ENCODE measurements at places on chromosomes 12 and 14.
A peak's percentile ranks its signal among the peaks of the same experiment; 100 is the strongest.

GRCh38 chr14:69149461-69150244 lies 3.3 kb downstream of the DCAF5 start:
- no peak for DNase-seq

GRCh38 chr12:21941506-21942376 lies 515 bp upstream of the ABCC9 start:
- DNase-seq = no peak

DNA sequence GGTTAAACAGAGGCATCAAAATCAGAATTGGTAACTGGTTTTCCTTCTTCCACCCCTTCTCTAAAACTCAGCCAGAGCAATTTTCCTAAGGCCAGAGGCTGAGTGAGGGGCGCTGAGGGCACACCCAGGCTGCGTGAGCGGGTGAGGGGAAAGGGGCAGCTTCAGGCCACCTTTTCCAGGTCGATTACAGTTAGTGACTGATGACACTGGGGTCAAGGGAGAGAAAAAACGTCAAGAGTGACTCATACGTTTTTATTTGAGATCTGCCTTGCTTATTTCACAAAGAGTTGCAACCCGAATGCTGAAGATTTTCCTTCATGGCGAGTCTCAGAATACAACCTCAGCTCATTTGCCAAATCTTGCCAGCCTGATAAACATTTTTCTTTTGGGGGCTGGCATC lies 46.7 kb upstream of the EVL start:
- DNase-seq = no peak

DNA sequence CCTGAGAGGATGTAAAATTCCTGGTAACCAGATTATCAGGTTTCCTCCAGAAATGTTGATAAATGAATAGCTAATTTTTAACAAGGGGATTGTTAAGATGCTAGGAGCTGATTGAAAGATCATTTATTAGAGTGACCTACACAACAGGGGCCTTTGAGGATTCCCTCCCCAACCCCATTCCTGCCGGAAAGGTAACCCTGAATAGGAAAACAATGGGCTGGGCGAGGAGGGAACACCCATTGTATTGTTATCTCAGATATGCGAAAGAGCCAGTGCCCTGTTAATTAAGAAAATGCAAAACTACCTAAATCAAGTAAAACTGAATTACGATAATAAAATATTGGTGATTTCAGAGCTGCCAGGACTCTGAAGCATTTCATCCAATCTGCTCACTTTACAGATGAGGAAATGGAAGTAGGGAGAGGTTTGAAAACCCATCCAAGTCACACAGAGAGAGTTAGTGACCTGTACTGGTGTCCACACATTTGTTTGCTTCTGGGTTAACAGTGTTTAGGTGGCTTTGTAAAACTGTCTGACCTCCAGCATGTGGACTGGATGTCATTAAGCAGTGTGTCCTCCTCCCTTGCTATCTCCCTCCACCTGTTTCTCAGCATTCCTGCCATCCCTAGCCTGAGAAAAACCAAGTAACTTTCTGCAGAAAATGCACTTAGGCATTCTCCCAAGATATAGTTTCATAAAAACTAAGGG lies 214.8 kb downstream of the TTC6 start:
- DNase-seq = no peak

DNA sequence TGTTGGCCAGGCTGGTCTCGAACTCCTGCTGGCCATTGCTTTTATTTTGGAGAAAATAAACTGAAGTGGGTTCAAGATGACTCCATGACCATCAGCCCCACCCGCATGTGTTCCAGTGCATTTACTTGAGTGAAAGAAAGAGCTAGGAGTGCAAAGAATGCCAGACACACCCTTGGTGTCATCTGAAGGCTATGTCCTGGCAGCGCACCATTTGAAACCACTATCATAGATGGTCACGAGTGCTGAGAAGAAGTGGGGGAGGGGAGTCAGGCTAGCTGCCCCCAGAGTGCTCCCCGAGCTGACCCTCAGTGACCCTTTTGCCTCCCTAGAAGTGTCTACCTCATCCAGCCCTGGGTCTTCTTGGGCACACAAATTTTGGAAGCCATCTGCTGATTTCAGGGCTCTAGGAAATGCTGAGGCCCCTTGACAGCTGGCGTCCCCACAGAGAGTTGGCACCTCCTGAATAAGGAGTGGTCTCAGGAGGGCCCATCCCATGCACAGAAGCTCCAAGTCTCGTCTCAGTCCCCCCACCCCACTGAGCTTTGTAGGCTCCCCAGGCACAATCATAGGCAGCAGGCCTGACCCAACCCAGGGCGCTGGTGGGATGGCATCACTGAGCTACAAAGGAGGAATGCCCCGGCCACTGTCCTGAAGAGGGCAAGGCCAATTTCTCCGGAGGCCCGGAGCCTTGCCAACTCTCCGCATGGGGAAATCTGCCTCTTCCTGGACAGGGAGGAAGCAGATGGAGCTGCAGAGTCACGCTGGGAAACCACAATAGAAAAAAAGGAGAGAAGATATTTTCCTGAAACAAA lies 28.0 kb downstream of the PXN start:
- DNase-seq = peak; percentile 50

DNA sequence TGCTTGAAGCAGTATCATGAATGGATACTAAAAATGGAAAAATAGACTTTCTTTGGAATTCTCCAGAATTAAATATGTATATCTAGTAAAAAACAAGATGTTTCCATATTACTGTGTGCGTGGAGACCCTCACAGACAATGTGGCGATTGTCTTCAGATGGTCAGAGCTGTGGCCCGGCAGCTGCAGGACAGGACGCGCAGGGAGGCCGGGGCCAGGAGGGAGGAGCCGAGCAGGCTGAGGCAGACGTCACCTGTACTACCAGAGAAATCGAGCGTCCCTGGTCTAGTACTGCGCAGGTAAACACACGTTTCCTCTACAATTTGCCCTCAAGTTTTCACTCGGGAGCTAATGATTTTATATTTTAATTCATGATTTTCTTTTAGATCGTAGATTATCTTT lies 22.8 kb downstream of the DDX51 start:
- no peak for DNase-seq

- no peak for DNase-seq
Measured at GRCh38 chr14:92037989-92038388, 1.9 kb downstream of the TRIP11 start.

GRCh38 chr12:31298922-31299321 lies 27.0 kb downstream of the SINHCAF start:
- DNase-seq = no peak

DNA sequence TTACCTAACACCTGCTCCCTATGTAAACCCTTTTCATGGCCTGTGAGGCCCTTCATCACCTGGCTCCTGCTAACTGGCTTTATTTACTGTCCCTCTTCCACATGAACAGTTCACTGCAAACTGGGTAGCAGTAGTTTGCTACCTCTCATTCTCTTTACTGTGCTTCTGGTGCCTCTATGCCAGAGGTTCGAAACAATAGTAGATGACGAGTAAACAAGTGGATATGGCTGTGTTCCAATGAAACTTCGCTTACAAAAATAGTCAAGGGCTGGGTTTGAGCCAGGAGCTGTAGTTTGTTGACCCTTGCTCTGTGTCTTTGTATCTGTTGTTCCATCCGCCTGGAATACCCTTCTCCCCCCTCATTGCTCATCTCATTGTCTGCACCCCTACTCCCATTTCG lies 233.6 kb upstream of the RMST start:
- no peak for DNase-seq

GRCh38 chr14:52241087-52241793 lies 26.3 kb upstream of the PTGDR start:
- no peak for DNase-seq

GRCh38 chr12:113684908-113685782 lies 213.5 kb upstream of the LHX5 start:
- no peak for DNase-seq

DNA sequence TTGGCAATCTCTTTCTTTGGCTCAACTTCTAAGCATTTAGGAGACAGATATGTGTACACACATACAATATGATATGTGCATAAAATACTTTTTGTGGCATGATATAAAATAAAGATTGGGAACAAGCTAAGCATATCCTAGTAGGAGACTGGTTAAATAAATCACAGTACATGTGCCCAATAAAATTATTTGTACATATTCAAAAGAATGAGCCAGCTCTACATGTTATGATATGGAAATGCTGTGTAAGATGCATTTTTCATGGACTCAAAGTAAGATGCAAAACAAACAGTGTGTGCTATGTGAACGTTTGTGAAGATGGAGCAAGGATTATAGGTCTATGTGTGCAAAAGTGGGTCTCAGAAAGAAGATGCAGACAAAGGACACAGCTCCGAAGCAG lies 311.4 kb downstream of the TMEM132D start:
- DNase-seq = no peak

DNA sequence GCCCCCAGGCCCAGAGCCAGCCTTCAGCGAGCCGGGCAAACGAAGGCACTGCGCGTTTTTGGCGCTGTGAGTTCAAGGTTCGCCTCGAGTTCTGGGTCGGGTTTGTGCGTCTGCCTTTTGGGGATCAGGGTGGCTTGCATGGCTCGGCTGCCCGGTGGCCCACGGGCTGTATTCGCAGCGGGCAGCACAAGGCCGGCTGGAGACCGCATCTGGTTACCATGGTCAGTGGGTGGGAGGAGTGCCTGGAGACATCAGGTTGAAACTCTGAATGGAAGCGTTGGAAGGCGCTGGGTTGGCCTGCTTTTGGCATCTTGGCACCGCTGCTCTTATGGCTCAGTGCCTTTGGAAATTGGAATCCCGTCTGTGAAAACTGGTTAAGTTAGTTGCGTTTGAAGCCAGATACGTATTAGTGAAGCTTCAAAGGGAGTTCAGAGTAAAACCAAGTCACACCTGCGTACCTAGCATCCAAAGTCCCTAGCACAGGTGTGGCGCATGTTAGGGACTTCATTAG lies 50.9 kb downstream of the SNAPC1 start:
- no peak for DNase-seq

GRCh38 chr14:38065106-38065762 lies 142.5 kb upstream of the SSTR1 start:
- no peak for DNase-seq

- DNase-seq = no peak
Measured at GRCh38 chr12:10214895-10215267, 2.2 kb downstream of the GABARAPL1 start.

DNA sequence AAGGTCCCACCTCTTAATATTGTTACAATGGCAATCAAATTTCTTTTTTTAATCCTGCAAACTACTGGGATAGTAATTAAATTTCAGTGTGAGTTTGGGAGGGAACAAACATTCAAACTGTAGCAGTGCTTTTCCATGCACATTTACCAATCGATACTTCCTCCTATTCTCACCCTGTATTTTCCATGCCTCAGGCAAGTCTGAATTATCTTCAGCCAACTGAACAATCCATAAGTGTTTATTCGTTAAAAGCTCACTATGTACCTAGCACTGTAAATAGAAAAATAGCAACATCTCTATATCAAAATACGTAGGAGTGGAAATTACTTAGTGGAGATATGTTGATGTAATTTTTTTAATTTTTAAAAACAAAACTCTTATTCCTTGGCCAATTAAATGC lies 43.5 kb downstream of the CCDC177 start:
- DNase-seq = no peak

DNA sequence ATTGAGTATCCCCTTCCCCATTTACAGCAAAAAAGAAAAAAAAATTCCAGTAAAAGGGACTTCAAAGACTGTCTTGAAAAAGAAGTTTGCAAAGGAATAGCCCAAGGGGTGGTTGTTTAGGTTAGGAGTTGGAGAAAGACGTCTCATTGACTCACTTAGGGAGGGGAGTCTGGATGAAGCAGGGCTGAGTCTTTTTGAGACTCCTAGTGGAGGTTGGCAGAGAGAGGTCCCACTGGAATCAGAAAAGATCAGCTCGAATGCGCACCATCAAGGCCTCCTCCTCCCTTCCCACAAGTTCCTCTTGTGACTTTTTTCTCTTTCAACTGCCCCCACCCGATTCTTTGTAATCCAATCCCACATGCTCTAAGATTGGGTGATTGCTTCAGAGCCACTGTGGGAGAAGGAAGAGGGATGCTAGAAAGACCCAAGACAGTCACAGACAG lies 1.9 kb downstream of the ARHGEF40 start:
- DNase-seq = no peak

- DNase-seq = no peak
Measured at GRCh38 chr12:41289501-41289900, 101.4 kb downstream of the PDZRN4 start.

DNA sequence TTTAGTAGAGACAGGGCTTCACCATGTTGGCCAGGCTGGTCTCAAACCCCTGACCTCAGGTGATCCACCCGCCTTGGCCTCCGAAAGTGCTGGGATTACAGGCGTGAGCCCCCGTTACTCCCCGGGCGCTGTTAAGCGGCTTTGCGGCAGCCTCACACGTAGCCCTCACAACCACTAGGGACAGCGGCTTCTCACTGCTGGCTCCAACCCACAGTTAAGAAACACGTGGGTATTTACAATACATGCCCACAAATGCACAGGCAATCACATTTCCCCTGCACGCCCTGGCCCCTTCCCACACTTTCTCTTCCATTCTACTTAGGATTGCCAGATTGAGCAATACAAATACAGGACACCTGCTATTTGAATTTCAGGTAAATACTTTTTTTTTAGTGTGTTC lies 37.0 kb upstream of the EIF5 start:
- no peak for DNase-seq

GRCh38 chr12:90058704-90059103 lies 350.1 kb upstream of the ATP2B1 start:
- DNase-seq = no peak

DNA sequence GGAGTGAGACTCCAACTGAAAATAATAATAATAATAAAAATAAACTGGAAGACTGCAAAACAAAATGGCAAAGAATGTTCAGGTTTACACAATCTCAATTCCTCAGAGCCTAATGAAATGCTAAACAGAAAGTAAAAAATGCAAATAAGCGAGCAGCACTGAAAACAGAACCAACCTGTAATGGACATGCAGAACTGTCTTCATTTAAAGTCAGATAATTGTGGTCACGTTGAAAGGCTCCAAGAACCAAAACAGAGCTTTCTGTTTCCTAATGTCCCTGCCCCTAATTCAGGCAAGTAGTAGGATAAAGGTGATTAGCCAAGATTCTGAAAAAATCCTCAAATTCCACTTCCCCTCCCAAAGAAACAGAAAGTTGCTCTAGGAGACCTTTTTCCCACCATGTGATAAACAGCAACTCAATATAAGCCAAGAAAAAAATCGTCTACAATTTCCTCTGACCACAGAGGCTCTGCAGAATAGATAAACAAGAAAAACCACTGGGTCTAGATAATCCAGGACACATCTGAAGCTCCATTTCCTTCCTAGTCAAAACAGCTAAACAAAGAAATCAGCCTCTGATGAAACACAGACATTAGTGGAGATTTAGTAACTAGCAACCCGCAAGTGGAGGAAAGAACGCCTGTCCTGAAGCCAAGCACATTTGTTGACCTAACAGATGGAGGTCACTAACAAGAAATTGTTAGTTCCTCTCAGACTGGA lies 3.0 kb downstream of the MIS18BP1 start:
- DNase-seq = no peak

DNA sequence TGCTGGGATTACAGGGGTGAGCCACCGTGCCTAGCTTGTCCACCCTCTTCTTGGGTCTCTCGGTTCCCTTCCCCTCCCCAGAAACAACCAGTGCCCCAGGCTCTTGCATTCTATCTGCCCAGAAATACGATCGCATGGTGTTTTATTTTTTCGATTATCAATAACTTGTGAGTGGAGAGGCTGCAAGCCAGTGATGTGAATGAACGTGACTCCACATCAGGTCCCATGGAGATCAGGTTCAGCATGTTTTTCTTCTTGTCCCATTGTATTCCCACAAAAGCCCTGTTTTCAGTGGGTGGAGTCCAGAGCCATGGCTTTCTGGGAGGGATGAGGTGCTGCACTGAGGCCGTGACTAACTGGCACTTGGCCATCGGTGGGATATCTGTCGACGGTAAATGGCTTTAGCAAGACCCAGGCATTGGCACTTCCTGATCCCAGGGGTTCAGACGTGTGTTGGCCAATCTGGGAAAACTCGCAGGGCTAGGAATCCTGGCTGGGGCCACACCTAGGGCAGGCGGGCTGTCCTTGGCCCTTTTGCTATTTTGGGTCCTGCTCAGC lies 12.7 kb upstream of the HNF1A start:
- DNase-seq = no peak

All from cerebellar nuclear complex (tissue), 1 donor.